ENCODE measurements at places on chromosomes 2 and 18.

GRCh38 chr18:76431437-76432273 lies 63.4 kb downstream of the ZNF516 start:
- H3K27me3 ChIP-seq: no peaks in the 10 kb centered on the region
- no peak overlapping the region for H3K27ac ChIP-seq
- no peak overlapping the region for H3K4me3 ChIP-seq
- H3K36me3 ChIP-seq: peaks cover 8% of the 10 kb centered on the region
- DNase-seq: no peak
- no peaks in the 10 kb centered on the region for H3K4me1 ChIP-seq

DNA sequence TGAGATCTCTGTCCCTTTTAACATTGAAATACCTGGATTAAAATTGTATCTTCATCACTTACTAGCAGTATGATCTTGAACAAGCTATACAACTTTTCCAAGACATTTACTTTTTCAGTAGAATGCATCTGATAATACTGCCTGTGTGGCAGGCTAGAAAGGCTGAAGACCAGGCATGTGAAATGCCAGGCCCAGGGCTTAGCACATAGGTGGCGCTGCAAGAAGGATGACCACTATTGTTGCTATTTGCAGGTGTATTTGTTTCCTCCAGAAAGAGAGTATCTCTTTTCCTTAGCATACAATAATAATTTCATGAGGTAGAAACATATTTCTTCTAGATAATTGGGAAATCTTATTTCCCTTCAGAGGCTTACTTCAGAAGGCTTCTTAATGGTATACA lies 331.3 kb downstream of the THSD7B start:
- no peak overlapping the region for H3K4me3 ChIP-seq
- H3K27me3 ChIP-seq: no peaks in the 10 kb centered on the region
- no peak overlapping the region for H3K27ac ChIP-seq
- H3K4me1 ChIP-seq: no peaks in the 10 kb centered on the region

GRCh38 chr18:5630057-5630899 lies 86.5 kb upstream of the EPB41L3 start:
- peaks cover 16% of the 10 kb centered on the region for H3K27me3 ChIP-seq
- H3K4me3 ChIP-seq: no peak overlapping the region
- no peak for DNase-seq
- no peaks in the 10 kb centered on the region for H3K4me1 ChIP-seq
- H3K36me3 ChIP-seq: no peaks in the 10 kb centered on the region

GRCh38 chr2:143946436-143947391 lies 573.2 kb downstream of the ZEB2 start:
- H3K27me3 ChIP-seq: no peaks in the 10 kb centered on the region
- no peak overlapping the region for H3K4me3 ChIP-seq
- no peak for DNase-seq
- H3K27ac ChIP-seq: no peak overlapping the region
- no peaks in the 10 kb centered on the region for H3K36me3 ChIP-seq

DNA sequence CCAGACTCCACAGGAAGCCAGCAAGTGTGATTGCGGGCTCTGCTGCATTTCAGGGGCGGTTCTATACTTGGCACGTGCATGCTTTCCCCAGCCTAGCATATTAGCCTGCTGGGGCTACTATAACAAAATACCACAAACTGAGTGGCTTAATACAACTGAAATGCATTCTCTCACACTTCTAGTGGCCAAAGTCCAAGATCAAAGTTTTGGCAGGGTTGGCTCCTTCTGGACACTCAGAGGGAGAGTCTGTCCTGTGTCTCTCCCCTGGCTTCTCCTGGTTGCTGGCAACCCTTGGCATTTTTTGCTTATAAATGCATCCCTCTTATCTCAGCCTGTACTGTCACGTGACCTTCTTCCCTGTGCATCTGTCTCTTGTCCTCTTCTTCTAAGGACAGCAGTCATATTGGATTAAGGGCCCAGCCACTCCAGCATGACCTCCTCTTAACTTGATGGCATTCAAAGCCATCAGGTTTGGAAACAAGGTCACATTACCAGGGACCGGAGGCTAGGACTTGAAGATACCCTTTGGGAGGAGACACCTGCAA lies 138.7 kb downstream of the RNF152 start:
- H3K4me1 ChIP-seq: no peaks in the 10 kb centered on the region
- H3K36me3 ChIP-seq: no peaks in the 10 kb centered on the region
- no peak overlapping the region for H3K27ac ChIP-seq
- DNase-seq: no peak
- H3K4me3 ChIP-seq: no peak overlapping the region

DNA sequence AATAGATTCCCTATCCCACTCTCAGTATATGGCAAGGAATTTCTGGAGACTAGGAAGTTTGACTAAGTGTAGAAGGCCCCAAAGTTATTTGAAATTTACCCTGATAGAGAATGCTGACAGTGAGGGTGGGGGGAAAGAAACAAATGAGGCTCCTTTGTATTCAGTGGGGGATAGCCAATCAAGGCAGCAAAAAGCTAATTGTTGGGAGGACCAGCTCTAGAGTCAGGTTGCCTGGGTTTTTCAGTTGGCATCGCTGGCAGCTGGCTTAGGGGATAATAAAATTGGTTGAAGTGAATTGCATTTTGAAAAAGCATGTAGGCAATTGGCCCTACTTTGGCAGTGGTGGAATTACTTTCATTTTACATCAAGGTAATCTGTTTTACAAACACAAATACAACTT lies 79.4 kb upstream of the STAM2 start:
- H3K36me3 ChIP-seq: no peaks in the 10 kb centered on the region
- no peaks in the 10 kb centered on the region for H3K4me1 ChIP-seq
- no peak overlapping the region for H3K4me3 ChIP-seq

GRCh38 chr2:127004893-127005600 lies 101.9 kb downstream of the BIN1 start:
- no peaks in the 10 kb centered on the region for H3K27me3 ChIP-seq
- no peaks in the 10 kb centered on the region for H3K4me1 ChIP-seq
- H3K27ac ChIP-seq: no peak overlapping the region
- DNase-seq: no peak

GRCh38 chr2:38947241-38948239 lies 57.9 kb downstream of the ARHGEF33 start:
- peak; percentile 16 for DNase-seq
- no peak overlapping the region for H3K4me3 ChIP-seq
- H3K4me1 ChIP-seq: no peaks in the 10 kb centered on the region
- H3K27ac ChIP-seq: no peak overlapping the region
- no peaks in the 10 kb centered on the region for H3K27me3 ChIP-seq

- H3K36me3 ChIP-seq: no peaks in the 10 kb centered on the region
- no peaks in the 10 kb centered on the region for H3K27me3 ChIP-seq
- no peak overlapping the region for H3K27ac ChIP-seq
- H3K4me3 ChIP-seq: no peak overlapping the region
- DNase-seq: peak; percentile 59
- peaks cover 13% of the 10 kb centered on the region for H3K4me1 ChIP-seq
These were observed 95.6 kb downstream of the CAPN13 start for GRCh38 chr2:30711646-30712085.

DNA sequence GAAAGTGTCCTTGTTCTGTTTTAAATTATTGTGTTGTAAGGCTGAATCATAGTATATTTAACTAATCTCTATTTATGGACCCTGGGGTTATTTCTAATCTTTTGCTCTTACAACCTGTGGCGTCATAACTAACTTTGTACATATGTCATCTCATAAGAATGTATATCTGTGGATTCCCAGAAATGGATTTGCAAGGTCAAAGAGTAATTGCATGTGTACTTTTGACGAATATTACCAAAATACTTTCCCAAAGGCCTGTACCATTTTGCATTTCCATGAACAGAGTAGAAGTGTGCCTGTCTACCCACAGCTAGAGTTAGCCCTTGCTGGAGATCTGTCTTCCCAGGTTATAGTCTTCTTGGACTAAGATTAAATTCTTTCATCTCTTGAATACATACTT lies 42.8 kb downstream of the SEMA4F start:
- H3K27me3 ChIP-seq: no peaks in the 10 kb centered on the region
- H3K4me3 ChIP-seq: no peak overlapping the region
- H3K36me3 ChIP-seq: no peaks in the 10 kb centered on the region

DNA sequence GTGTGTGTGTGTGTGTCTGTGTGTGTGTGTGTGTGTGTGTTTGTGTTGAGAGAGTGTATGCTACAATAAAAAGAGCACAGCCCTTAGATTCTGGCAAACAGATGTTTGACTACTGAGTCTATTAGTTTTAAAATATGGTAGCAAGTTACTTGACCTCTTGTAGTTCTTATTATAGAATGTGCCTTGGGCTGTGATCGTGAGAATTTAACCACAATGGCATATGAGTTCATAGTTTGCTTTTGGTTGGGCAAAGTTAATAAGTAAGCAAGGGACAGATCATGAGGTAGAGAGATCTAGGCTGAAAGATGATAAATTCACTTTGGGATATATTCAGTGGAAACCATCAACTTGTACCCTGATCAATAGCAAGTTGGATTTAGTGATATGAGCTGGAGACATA lies 334.3 kb upstream of the VWC2L start:
- no peaks in the 10 kb centered on the region for H3K27me3 ChIP-seq
- no peak overlapping the region for H3K27ac ChIP-seq
- no peak for DNase-seq
- no peaks in the 10 kb centered on the region for H3K4me1 ChIP-seq

GRCh38 chr2:84755096-84755495 lies 125.8 kb downstream of the TRABD2A start:
- DNase-seq: no peak
- no peaks in the 10 kb centered on the region for H3K27me3 ChIP-seq
- no peaks in the 10 kb centered on the region for H3K36me3 ChIP-seq

DNA sequence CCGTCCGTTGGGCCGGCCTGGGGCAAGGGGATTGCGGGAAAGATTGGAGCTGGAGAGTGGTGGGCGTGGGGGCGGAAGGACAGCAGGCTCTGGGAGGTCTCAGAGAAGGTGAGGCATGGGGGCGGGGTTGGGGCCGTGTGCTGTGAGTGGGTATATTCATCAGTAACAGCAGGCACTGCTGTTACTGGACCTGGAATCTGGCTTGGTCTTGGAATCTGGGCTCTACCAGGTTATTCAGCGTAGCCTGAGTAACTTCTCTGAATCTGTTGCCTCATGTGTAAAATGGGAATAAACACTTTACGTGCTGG lies 435 bp downstream of the RNF181 start:
- no peaks in the 10 kb centered on the region for H3K36me3 ChIP-seq
- DNase-seq: no peak
- peak overlapping the region; percentile 97 for H3K4me3 ChIP-seq

DNA sequence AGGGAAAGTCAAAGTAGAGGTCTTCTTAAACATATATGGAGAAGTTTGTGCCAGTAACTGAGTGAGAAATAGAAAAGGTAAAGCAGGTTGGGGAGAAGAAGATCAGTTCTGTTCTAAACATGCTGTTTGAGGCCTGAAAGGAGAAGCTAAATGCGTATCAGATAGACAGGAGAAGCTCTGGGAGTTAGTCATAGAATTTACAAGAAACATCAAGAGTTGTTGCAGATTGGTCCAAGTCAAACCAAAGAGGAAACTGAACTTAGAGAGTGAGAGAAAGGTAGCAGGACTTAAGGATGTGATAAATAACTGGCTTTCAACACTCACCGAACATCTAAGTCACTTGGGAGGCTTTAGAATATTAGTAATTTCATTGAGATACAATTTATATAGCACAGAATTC lies 29.2 kb upstream of the CERS6 start:
- no peak overlapping the region for H3K27ac ChIP-seq
- DNase-seq: no peak
- peaks cover 2% of the 10 kb centered on the region for H3K4me1 ChIP-seq
- no peak overlapping the region for H3K4me3 ChIP-seq

GRCh38 chr2:65062843-65063825 lies 6.9 kb downstream of the CEP68 start:
- H3K27me3 ChIP-seq: no peaks in the 10 kb centered on the region
- H3K4me3 ChIP-seq: no peak overlapping the region
- no peak for DNase-seq
- no peak overlapping the region for H3K27ac ChIP-seq
- no peaks in the 10 kb centered on the region for H3K36me3 ChIP-seq

DNA sequence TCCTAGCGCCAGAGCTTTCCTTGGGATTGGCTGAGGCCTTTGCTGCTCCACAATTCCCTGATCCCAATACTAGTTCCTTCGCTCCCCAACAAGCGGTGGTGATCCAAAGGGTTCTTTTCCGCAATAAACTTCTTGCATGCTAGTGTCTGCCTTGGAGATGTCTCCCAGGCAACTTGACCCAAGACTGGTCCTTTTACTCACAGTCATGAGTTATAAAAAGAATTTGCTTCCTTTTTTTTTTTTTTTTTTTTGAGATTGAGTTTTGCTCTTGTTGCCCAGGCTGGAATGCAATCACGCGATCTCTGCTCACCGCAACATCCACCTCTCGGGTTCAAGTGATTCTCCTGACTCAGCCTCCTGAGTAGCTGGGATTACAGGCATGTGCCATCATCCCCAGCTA lies 89.8 kb upstream of the SP3 start:
- no peak overlapping the region for H3K4me3 ChIP-seq
- no peak overlapping the region for H3K27ac ChIP-seq
- no peaks in the 10 kb centered on the region for H3K36me3 ChIP-seq
- H3K27me3 ChIP-seq: no peaks in the 10 kb centered on the region

GRCh38 chr2:170461889-170462288 lies 253.2 kb upstream of the SP5 start:
- no peaks in the 10 kb centered on the region for H3K36me3 ChIP-seq
- DNase-seq: no peak
- H3K4me1 ChIP-seq: no peaks in the 10 kb centered on the region
- no peaks in the 10 kb centered on the region for H3K27me3 ChIP-seq
- no peak overlapping the region for H3K27ac ChIP-seq

DNA sequence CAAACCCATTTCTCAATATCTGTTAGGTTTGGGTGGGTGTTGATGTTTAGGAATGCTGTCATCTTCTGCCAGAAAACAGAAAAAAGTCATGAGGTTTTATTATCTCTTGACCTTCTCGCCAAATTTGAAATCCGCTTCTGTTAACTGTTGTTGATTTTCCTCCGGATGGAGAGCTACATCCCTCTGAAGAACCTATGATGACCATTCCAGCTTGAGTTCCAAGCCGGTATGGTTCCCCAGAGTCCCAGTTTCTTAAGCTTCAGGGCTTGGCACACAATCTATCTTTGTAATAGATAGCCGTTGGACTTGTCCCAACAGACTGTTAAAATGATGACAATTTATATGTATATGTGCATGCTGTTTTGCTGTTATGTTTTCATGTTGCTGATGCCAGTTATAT lies 1201.0 kb downstream of the LRP1B start:
- H3K36me3 ChIP-seq: no peaks in the 10 kb centered on the region
- H3K4me3 ChIP-seq: no peak overlapping the region
- no peaks in the 10 kb centered on the region for H3K27me3 ChIP-seq
- no peak for DNase-seq
- no peaks in the 10 kb centered on the region for H3K4me1 ChIP-seq

GRCh38 chr2:182897137-182897536 lies 30.7 kb upstream of the FRZB start:
- no peaks in the 10 kb centered on the region for H3K27me3 ChIP-seq
- DNase-seq: no peak

DNA sequence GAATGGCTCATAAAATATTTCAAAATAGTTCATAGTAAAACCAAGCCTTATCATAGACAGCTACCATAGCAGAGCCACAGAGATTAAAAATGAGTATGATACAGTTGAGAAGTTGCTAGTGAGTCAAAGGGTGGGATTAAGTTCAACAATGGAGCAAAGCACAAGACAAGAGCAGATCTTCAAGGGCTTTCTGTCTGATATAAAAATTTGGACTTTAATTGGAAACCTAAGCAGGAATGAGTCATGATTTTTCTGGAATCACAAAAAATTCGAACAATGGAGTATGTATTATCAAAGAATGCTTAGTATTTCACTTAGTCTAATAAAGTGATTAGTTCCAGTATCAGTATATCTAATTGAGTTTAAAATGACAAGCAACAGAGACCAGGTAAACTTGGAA lies 487.3 kb upstream of the NETO1 start:
- no peak for DNase-seq
- H3K36me3 ChIP-seq: no peaks in the 10 kb centered on the region
- H3K4me1 ChIP-seq: no peaks in the 10 kb centered on the region
- no peaks in the 10 kb centered on the region for H3K27me3 ChIP-seq
- no peak overlapping the region for H3K27ac ChIP-seq
